ENCODE measurements at places on chromosomes 11 and 22.

GRCh38 chr11:119149018-119149785 lies at the start of gene ABCG4:
TSS of gene ABCG4 (plus strand) at chr11:119149052. CDS start at chr11:119149966, 914 bp downstream.
- H3K4me1 ChIP-seq, result peaks cover 13% of the 10 kb centered on the region
- no peak within 1 kb of the TSS for H3K27ac ChIP-seq
- no peaks in the 10 kb centered on the region for H3K36me3 ChIP-seq
- DNase-seq, result peak; percentile 48
- H3K27me3 ChIP-seq, result no peaks in the 10 kb centered on the region

- peaks cover 4% of the 10 kb centered on the region for H3K36me3 ChIP-seq
- H3K4me3 ChIP-seq, result peak overlapping the region; percentile 94
- peak; percentile 94 for DNase-seq
- no peaks in the 10 kb centered on the region for H3K27me3 ChIP-seq
Measured at GRCh38 chr22:26672590-26673468, 15.4 kb downstream of the MIAT start.

DNA sequence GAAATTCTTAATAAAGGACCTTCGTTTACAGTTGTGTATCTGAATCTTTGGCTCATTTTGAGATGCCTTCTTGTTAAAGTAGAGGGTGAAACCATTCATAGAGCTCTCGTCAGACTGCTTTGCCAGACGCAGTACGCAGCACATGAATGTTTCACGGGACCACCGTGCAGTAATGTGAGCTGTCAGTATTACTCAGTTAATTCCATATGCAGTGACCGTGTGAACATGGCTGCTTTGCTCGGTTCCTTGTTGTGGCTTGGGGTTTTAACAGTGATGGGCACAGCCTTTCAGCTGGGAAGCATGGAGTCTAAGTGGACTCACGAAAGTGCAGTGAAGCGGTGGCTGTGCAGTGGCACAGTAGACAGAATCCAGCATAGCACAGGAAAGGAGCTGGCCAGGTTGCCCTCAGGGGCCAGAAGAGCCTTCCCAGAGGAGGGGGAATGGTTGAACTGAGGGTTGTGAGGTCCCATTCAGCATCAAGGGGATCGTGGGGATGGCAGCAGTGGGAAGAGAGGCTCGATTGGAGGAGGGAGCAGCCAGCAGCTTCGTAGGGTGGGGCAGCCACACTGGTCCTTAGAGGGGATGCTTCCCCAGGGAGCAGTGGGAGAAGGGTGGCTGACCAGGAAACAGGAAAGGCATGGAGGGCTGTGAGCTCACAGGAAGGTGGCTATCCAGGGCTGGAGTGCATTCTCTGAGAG lies 31.4 kb downstream of the PPFIA1 start:
- no peak overlapping the region for H3K27ac ChIP-seq
- no peak for DNase-seq
- H3K4me1 ChIP-seq, result no peaks in the 10 kb centered on the region
- H3K4me3 ChIP-seq, result no peak overlapping the region
- H3K36me3 ChIP-seq, result no peaks in the 10 kb centered on the region

GRCh38 chr11:20880094-20880493 lies 210.7 kb downstream of the NELL1 start:
- DNase-seq, result no peak
- no peak overlapping the region for H3K4me3 ChIP-seq
- H3K27me3 ChIP-seq, result no peaks in the 10 kb centered on the region
- no peak overlapping the region for H3K27ac ChIP-seq
- H3K36me3 ChIP-seq, result no peaks in the 10 kb centered on the region

DNA sequence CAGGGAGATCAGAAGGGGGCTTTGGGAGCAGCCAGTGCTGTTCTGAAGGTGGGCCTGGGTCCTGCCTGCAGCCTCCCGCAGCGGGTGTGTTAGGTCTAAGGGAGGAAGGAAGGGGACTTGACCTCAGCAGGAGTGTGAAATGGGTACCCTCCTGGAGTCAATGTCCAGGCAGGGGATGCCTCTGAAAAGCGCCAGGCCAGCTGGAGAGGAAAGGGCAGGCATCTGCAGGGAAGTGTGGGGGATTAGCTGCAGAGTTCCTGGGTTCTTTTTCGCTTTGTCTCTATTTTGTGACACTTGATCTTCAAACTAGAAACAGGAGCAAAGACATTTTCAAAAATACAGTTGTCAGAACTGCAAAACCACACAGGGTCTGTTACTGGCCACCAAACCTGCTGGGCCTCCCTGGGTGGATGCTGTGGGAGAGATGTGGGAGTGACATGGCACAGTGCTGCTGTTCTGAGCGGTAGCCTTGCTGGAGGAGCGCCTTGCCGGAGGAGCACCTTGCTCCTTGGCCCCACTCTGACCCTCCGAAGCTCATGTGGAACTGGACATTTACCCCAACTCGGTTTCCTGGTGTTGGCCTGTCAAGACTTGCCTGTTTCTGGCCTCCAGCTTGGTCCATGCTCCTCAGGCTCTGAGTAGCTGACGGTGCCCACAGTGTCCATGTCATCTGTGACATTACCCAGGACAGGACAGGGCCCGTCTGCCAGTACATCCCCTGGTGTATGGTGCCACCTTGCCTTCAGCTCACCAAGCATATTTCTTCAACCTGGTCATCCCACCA lies 25.9 kb downstream of the MED15 start:
- H3K4me1 ChIP-seq, result no peaks in the 10 kb centered on the region
- peaks cover 5% of the 10 kb centered on the region for H3K36me3 ChIP-seq
- DNase-seq, result no peak
- no peaks in the 10 kb centered on the region for H3K27me3 ChIP-seq
- H3K27ac ChIP-seq, result no peak overlapping the region
- H3K4me3 ChIP-seq, result no peak overlapping the region

DNA sequence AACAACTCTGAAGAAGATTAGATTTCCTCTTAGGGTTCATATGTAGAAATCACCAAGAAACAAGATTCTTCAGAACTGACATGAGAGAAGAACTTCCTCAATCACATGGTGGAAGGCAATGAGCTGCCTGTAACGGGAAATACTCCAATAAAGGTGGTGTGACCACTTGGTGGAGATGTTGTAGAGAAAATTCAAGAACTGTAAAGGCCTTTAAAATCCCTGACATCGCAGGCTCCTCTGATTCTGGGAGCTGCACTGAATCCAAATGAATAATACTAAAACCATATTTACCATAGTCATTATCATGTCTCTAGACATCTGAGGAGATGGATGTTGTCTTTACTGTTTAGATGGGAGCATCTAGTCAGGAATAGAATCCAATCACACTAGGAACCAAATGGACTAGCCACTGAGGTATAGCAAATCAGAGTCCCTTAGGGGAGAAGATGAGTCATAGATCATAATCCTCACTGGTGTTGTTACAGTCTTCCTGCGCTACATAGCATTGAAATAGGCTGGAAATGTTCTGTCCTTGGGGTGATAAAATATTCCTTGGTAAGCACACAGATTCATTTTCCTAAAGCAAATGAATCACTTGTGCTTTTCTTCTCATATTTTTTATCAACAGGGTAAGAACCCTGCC lies 321.6 kb upstream of the TENM4 start:
- no peak for DNase-seq
- no peak overlapping the region for H3K27ac ChIP-seq
- no peak overlapping the region for H3K4me3 ChIP-seq
- H3K27me3 ChIP-seq, result no peaks in the 10 kb centered on the region

DNA sequence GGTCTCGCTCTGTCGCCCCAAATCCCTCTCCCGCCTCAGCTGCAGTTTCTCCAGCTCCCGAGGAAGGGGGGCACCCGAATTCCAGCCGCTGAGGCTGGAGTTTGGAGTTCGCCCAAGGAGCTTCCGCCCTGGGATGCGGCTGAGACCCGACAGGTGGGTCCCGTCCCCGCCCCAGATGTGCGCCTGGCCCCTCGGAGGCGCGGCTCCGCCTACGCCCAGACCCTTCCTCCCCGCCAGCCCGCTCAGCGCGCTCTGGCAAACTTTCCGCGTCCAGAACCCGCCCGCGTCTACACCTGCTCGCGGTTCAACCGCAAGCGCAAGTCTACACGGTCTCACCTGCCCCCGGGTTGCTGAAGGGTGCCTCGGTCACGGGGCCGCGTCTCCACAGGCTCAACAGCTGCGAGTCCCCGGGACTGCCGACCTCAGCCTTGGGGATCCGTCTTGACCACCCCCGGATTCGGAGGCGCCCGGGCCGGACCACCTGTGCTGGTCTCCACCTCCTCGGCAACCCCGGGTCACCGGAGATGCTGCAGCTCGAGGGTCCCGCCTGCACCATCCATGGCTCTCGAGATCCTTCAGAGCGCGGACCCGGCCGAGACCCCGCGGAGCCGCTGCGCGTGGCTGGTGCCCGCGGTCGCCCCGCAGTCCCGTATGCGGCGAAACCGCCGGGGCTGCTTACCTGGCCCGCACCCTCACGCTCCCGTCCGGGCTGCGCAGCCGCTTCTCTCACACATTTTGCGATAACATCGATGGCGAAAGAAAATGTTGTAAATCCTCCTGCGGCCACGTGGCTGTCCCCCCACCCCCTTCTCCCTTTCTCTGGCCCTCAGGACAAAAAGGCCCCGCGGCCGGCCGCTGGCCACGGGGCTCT lies 63.6 kb downstream of the NFAM1 start:
- DNase-seq, result no peak
- no peaks in the 10 kb centered on the region for H3K36me3 ChIP-seq
- peak overlapping the region; percentile 62 for H3K4me3 ChIP-seq
- H3K4me1 ChIP-seq, result peaks cover 28% of the 10 kb centered on the region

- H3K27ac ChIP-seq, result no peak overlapping the region
- DNase-seq, result no peak
- H3K36me3 ChIP-seq, result no peaks in the 10 kb centered on the region
- no peaks in the 10 kb centered on the region for H3K4me1 ChIP-seq
- no peaks in the 10 kb centered on the region for H3K27me3 ChIP-seq
Measured at GRCh38 chr11:120859552-120860295, 164.2 kb upstream of the TBCEL start.

DNA sequence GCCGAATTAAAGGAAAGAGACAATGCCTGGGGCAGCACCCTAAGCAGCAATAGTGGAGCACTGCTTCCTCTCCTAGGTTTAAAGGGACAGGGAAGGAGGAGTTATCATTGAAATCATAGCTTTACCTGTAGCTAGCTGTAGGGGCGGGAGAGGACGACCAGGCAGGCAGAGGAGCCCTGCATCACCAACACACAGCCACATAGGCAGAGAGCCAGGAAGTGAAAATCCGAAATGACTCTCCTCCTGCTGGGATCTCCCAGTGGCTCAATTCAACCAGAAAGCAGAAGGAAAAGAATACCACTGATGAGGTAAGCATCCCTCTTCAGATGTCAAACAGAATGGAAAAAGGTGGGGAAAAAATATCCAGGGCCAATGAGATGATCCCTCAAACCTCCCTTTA lies 20.4 kb downstream of the MRGPRX4 start:
- H3K36me3 ChIP-seq, result no peaks in the 10 kb centered on the region
- no peaks in the 10 kb centered on the region for H3K4me1 ChIP-seq
- DNase-seq, result no peak
- peaks cover 2% of the 10 kb centered on the region for H3K27me3 ChIP-seq
- no peak overlapping the region for H3K27ac ChIP-seq

DNA sequence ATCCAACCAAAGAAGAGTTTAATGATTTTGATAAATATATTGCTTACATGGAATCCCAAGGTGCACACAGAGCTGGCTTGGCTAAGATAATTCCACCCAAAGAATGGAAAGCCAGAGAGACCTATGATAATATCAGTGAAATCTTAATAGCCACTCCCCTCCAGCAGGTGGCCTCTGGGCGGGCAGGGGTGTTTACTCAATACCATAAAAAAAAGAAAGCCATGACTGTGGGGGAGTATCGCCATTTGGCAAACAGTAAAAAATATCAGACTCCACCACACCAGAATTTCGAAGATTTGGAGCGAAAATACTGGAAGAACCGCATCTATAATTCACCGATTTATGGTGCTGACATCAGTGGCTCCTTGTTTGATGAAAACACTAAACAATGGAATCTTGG lies 23.9 kb downstream of the KDM4D start:
- DNase-seq, result no peak
- no peaks in the 10 kb centered on the region for H3K27me3 ChIP-seq
- H3K4me1 ChIP-seq, result no peaks in the 10 kb centered on the region
- no peak overlapping the region for H3K27ac ChIP-seq
- no peak overlapping the region for H3K4me3 ChIP-seq

- H3K4me1 ChIP-seq, result no peaks in the 10 kb centered on the region
- H3K27me3 ChIP-seq, result no peaks in the 10 kb centered on the region
- H3K4me3 ChIP-seq, result no peak overlapping the region
Measured at GRCh38 chr22:25120761-25121212, 78.9 kb upstream of the CRYBB3 start.

GRCh38 chr11:130426837-130427341 lies 1.5 kb downstream of the ADAMTS8 start:
- H3K27me3 ChIP-seq, result peaks cover 45% of the 10 kb centered on the region
- no peak overlapping the region for H3K4me3 ChIP-seq
- H3K36me3 ChIP-seq, result no peaks in the 10 kb centered on the region
- H3K4me1 ChIP-seq, result peaks cover 17% of the 10 kb centered on the region

- H3K4me1 ChIP-seq, result no peaks in the 10 kb centered on the region
- no peak for DNase-seq
- no peak overlapping the region for H3K4me3 ChIP-seq
Measured at GRCh38 chr11:107043242-107044006, 25.1 kb upstream of the GUCY1A2 start.

DNA sequence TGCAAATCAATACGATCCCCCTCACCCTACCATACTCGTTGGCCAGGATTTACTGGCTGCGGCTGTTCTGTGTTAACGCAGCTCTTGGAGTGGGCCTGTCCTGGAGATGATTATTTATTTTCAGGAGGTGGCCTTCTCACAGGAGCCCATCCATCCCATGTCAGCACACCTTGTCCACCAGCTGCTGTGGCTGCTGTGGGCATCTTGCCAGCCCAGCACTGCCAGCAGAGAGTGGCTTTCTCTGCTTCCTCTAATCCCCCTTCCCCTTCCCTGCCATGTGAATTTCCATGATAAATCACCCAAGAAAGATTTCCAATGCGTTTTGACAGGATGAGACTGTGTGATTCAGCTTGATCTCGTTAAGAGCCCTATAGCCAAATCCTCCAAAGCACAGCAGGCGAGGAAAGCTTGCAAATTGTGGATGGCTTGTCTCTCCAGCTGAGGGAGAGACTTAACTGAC lies 309.1 kb upstream of the C11orf87 start:
- H3K36me3 ChIP-seq, result no peaks in the 10 kb centered on the region
- H3K4me3 ChIP-seq, result no peak overlapping the region
- DNase-seq, result no peak
- no peak overlapping the region for H3K27ac ChIP-seq

All from B cell (primary cell).